ENCODE measurements at places on chromosomes 16 and 17.

GRCh38 chr16:27127308-27127707, 60.6 kb downstream of the C16orf82 start:
- DNase-seq: no peak

DNA sequence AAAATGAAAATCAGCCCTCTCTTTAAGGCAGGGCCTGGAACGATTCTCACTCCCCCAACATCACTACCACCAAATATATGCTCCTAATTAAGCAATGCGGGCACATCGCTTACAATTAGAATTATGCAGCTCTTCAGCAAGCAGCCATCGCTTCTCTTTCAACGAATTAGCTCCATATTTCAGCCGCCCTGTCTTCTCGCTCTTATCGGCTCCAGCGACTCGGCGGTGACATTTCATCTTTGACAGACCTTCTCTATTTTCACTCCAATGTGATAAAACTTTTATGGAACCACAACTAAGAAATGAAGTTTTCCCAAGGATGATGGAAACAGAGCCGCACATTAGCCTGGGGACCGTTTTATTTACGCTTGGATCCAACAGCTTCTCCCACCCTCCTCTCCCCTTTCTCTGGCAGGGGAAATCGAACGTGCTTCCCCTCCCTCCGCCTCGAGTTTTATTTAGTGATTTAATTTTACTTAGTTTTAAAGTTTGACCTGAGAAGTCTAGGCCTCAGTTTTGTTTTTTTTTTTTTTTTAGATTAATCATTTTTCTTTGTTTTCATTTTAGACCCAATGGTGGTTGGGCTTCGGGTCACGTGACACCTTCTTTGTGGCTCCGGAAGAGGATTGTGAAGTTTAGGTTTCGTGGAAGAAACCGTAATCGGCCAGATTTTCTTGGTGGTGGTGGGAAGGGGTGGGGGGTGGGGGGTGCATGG, 3.1 kb upstream of the HOXB2 start:
- DNase-seq: peak; percentile 73

- DNase-seq: no peak
Measured at GRCh38 chr16:86091976-86092375, 193.0 kb downstream of the IRF8 start.

DNA sequence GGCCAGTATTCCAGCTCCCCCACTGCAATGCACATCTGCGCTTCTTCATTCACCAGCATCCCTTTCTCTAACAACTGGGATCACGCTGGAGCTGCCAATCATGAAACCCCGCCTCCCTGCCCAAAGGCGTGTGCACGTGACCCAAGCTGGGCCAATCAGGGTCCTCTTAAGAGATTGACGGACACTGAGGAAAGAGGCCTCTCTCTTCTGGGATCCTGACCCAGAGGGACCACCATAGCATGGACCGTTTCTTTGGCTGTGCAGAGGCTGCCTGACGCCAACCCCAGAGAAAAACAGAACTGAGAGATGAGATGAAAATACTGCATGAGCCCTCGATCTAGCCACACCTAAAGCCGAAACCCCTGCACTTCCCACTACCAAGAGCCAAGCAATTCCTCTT, 32.0 kb downstream of the COTL1 start:
- no peak for DNase-seq

GRCh38 chr17:6179017-6179416, 108.8 kb downstream of the WSCD1 start:
- DNase-seq: no peak

All from renal cortical epithelial cell (primary cell).